T-cell (primary cell): ENCODE measurements at places on chromosomes 2 and 18.

GRCh38 chr2:32235315-32235714 is 29.4 kb downstream of the NLRC4 start:
- DNase-seq: no peak

- DNase-seq: no peak
These were observed 149.0 kb downstream of the MBP start for GRCh38 chr18:76983613-76984051.

GRCh38 chr2:236092714-236093113 is 75.5 kb downstream of the GBX2 start:
- DNase-seq: no peak

DNA sequence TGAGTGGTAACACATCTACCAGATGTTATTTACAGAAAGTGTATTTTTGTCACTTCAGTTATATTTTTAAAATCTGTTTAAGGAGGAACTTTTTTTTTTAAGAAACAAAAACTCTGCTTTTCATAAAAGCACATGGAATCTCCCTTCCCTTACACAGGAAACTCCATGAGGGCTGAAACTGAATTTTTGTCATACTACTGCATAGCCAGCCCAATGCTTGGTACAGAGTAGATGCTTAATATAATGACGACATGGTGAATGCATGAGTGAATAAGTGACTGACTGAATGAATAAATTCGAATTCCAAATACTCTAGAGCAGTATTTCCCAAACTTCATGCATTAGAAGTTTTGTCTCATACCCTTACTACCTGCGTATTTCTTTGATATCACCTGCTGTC is 86.5 kb downstream of the ROCK2 start:
- no peak for DNase-seq

GRCh38 chr2:234378440-234378839 is 118.4 kb downstream of the ARL4C start:
- no peak for DNase-seq

GRCh38 chr2:181788897-181789555 is 102.5 kb upstream of the ITPRID2 start:
- no peak for DNase-seq

- no peak for DNase-seq
These were observed 372.5 kb downstream of the RNF144A start for GRCh38 chr2:7289697-7290096.
